ENCODE measurements at places on chromosomes 6 and 20.

GRCh38 chr6:140043357-140043756, 668.9 kb upstream of the CITED2 start:
- DNase-seq = no peak

- DNase-seq = no peak
These were observed 153.2 kb upstream of the TAB2 start for GRCh38 chr6:149164199-149164750.

DNA sequence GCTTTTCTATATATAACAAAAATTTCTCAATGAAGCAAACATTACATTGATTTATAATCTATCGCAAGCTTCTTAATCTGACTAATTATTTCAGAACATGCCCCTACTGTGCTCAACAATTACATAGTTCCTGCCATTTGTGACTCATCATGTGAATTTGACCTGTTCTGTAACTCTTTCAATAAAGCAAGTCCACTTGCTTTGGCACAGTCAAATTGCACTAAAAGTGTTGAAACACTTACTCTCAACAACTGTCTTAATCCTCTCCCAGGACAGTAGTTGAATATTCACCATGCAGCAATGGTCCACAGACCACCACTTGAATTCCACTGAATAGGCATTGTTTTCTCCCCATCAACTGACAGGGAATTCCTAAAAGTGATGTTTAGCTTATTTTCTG, 67.7 kb upstream of the SPTLC3 start:
- no peak for DNase-seq

GRCh38 chr20:50467718-50468356, 42.3 kb upstream of the PTPN1 start:
- DNase-seq = no peak

DNA sequence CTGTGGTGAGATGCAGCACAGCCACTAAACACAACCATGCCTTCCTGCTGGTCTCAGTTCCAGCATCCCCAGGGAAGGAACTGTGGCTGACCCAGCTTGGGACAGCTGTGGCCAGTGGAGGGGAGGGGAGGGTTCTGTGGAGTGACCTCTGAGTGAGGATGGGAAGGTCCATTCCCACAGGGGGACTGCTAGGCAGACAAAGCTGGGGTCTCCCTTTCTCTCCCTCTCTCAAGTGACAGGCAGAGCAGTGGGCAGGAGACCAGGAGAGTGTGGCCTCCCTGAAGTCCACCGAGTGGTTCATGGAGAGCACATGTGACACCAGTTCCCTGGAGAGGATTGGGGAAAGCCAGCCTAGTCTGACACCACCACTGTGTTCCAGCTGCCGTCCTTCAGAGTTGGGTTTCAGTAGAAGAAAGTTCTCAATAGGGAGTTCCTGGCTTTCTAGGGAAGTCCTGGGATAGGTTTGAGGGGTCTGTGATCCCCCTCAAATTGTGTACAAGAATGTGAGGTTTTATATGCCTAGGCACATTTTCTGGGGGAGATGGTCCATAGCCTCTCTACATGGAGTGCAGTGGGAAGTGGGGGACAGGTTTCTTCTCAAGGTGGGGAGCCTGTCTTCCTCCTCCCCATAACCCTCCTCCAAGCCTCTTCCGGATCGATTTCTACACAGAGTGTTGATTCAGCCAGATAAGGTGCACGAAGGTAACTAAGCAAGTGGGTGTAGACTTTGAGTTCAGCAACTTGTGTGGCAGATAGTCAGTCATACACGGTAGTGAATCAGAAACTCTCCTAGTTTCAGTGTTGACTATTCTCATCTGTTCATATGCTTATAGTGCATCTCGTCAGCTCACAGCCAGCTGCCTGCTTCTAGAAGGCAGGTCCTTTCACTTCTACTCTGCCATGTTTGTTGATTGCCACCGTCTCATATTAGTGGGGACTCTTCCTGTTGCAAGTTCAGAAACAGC, 18.9 kb downstream of the MANBAL start:
- DNase-seq = no peak

DNA sequence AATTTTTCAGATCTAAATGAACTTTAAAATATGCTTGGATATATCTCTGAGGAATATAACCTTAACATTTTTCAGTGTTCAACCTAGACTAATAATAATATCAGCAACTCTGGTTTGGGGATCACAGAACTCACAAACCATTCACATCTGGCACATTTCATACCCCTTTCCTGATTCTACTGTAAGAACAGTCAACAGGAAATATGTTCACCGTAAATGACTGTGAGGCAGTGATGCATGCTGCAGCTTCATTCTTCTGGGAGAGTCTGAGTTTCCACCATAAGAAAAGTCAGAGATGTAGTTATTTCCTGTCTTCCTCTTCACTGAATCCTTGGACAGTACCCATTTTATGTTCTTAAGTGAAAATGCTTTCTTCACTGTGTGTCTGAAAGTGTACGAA, 134.2 kb upstream of the IFNGR1 start:
- no peak for DNase-seq

- no peak for DNase-seq
These were observed 106.5 kb downstream of the DCDC2 start for GRCh38 chr6:24251339-24251738.

DNA sequence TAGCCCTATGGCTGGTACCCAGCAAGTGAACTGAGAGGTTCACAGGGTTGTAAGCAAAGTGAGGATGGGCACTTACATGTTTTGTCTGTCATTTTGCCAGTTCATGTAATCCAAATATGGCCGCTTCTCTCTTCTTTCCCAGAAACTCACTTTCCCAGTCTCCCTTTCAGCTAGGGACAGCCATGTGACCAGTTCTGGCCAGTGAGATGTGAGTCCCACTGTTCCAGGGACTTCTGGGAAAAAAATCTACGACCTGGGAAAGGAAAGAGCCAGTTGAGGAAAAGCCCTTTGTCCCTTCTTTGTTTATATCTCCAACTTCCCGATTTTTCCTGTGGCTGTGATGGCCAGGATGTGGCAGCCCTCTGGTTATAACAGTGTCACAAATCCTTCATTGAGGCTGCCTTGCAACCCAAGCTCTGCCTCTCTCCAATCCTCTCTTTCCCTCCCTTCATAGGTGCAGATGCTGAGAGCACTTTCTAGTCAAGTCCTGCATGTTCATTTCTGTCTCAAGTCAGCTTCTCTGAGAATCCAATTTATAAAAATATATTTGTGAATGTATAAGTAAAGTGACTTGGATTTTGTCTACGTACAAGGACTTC, 148.6 kb upstream of the ZFP64 start:
- no peak for DNase-seq

DNA sequence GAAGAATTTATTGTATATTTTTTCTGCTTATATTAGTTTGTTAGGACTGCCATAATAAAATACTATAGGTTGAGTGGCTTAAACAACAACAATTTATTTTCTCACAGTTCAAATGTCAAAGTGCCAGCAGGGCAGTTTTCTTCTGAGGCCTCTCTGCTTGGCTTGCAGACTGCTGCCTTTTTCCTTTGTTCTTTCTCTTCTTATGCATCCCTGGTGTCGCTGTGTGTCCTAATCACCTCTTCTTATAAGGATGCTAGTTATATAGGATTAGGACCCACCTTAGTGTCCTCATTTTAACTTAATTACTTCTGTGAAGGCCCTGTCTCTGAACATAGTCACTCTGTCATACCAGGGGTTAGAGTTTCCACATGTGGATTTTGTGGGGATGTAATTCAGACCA, 354.4 kb downstream of the NKAIN2 start:
- no peak for DNase-seq

GRCh38 chr6:145749632-145750031, 14.3 kb upstream of the EPM2A start:
- no peak for DNase-seq

DNA sequence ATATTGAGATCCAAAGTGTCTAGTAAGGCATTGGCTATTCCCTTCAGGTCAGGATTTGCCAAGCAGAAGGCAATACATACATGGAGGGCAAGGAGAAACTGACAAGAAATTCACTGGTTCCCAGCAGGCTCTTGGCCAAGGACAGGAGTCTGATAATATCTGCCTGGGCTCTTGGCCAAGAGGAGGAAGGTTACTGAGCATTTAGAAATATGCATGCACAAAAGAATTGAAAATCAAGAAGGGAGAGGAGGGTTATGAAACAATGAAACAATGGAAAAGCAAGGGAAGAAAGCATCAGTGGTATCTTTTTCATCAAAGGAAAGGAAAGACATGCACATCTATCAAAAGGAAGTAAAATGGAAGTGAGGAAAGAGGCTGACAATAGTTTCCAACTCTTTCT, 42.4 kb downstream of the ARHGAP18 start:
- DNase-seq = no peak

- DNase-seq = no peak
These were observed 77.3 kb upstream of the SLC35F1 start for GRCh38 chr6:117829594-117830319.

GRCh38 chr6:16758163-16758975, 2.9 kb downstream of the ATXN1 start:
- no peak for DNase-seq

- no peak for DNase-seq
These were observed 67.8 kb upstream of the ANKEF1 start for GRCh38 chr20:9966966-9967365.

GRCh38 chr6:140636908-140637402, 1262.5 kb upstream of the CITED2 start:
- no peak for DNase-seq

DNA sequence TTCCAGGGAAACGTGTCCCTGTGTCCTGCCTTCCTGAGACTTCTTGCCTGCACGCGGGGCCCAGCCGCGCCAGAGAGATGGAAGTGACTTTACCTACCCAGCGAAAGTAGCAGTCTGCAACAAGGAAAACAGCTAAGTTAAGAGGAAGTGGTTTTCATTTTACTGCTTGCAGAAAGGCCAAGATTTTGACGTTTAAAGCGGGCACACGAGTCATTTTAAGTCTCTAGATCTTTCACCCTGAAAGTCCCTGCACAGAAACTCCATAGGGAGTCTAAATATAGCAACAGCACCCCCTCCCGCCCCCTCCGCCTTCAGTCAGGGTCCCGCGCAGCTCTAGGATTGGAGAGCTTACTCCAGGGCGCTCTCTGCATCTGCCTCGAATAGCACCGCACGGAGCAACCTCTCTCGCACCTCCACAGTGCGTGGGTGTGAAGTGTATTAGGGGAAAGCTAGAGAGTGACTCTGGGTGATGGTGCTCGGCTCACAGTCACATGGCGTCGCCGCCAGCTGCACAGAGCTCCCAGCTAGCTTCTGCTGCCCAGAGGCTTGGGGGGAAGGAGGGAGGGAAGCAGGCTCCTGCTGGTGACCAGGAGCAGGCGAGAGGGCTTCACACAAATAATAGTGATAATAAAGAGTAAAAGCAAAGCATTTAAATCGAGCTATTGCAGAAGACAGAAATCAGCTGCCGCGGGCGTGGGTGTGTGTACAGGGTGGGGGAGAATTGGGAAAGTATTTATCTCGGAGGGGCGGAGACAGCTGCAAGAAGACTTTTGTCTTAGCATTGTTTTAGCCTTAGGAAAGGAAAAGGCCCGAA, 1.8 kb upstream of the KCNQ5 start:
- peak; percentile 26 for DNase-seq

DNA sequence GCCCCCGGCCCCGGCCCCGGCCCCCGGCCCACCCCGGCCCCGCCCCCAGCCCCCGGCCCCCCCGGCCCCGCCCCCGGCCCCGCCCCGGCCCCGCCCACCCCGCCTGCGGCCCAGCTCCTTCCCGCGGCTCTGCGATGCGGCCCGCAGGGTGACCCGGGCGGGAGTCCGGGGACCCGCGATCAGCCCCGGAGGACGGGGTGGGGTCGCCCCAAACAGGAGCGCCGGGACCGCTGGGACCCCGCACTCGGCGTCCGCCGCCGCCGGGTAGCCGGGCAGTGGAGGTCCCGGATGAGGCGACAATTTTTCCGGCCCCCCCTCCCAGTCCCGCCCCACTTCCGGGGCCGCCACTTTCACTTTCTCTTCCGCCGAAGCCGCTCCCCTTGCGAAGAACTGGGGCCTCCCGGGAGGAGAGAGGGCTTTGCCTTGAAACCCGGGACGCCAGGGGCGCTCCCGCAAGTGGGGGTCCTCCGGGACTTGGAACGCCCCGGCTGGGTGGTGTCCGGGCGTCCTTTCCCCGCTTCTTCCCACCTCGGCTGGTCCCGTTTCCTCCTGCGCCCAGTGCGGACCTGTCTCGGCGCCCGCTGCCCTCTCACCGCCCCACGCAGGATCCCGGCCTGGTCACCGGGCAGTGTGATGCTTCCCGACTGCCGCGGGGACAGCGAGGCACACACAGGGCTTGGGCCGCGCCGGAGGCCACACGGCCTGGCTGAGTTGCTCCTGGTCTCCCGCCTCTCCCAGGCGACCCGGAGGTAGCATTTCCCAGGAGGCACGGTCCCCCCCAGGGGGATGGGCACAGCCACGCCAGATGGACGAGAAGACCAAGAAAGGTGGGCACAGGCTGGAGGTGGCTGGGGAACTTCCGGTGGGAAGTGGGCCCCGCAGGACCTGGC, at the start of gene RBCK1:
RBCK1 (plus strand) TSS at position 347 of the 890 bp plus-strand sequence; CDS start at position 806, 459 bp downstream.
- peak; percentile 82 for DNase-seq

DNA sequence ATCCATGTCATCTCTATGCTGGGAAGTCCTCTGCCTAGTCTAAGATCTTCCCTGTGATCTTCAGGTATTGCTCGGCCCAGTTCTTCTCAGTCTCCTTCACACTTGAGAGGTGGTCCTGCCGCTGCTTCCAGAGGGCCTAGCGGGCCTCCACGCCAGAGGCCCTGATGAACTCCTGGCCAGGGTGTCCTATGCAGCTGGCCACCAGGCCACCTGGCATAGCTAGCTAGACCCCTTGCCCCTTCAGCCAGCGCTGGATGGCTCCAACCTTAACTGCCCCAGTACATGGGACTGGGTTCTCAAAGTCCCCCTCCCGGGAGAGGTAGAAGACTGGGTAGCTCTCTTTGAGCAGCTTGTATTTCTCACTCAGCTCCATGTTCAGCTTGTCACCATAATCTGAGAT, 81.1 kb downstream of the ZFP64 start:
- DNase-seq = no peak

DNA sequence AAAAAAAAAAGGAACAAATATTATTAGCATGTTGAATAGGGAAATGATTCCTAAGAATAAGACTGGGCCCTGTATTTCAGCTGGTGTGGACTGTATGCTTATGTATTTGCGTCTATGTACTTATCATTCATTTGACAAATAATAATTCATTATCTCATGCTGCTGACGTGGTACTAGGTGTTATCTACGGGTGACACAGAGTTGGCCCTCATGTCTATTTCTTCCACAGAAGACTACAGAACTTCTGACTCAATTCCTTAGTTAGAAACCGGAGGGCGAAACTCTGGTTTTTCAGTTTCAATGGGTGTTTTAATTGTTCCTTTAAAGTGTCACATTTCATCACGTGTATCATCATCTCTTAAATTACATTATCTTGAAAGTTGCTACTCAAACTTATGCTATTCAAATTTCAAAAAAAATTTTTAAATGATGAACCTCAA, 305.9 kb downstream of the CLIC5 start:
- no peak for DNase-seq

GRCh38 chr6:22448291-22448711, 121.1 kb upstream of the HDGFL1 start:
- DNase-seq = no peak

GRCh38 chr6:159053781-159054398, 9.1 kb upstream of the TAGAP start:
- DNase-seq = no peak

Data from stimulated activated CD4-positive, alpha-beta T cell treated with anti-CD3 and anti-CD28 coated beads, Interleukin-15, amount 100 ng/mL, for 1 hour (primary cell).